Stimulated activated CD4-positive, alpha-beta T cell treated with anti-CD3 and anti-CD28 coated beads, Interleukin-2, amount 100 ng/mL, for 24 hours (primary cell): ENCODE measurements at places on chromosomes 2 and 18.

DNA sequence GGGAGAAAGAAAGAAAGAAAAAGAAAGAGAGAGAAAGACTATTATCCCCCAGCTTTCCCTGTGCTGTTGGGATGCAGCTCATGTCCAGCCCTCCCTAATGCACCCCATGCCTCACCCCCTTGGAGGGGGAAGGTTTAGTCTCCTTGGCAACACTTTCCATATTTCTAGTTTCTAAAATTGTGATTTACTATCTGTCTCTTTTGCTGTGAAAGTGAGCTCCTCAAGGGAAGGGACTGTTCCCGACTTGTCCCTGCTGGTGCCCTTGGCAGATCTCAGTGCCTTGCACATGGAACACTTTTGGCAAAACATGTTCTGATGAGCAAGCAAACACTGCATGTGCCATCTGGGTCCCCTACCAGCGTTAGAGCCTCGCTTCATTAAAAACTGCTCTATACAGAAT, 11.7 kb upstream of the NAPG start:
- DNase-seq = no peak

- peak; percentile 40 for DNase-seq
Observed at GRCh38 chr18:42114310-42114943, 159.4 kb downstream of the PIK3C3 start.

GRCh38 chr2:43129676-43130547, 96.5 kb downstream of the ZFP36L2 start:
- DNase-seq = no peak

- peak; percentile 19 for DNase-seq
Observed at GRCh38 chr2:70340761-70341476, 39.1 kb upstream of the FAM136A start.

GRCh38 chr2:198314559-198315153, 510.3 kb downstream of the PLCL1 start:
- no peak for DNase-seq

DNA sequence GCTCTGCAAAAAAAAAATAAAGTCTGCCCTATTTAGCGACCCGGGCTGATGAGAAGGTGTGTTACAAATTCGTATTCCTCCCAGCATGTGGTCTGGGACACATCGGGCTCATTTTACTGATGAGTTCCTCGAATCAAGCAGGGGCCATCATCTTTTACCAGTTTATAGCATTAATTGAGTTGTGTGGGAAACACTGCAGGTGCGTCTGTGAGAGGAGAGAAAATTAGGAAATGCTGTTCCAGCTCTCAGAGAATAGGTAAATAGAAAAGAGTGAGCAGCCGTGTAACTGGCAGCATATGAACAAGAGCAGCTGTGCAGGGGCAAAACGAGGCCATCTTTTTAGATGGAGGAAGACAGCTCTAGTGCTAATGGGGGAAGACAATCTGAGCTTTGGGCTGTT, 216.7 kb downstream of the SETBP1 start:
- DNase-seq = no peak

DNA sequence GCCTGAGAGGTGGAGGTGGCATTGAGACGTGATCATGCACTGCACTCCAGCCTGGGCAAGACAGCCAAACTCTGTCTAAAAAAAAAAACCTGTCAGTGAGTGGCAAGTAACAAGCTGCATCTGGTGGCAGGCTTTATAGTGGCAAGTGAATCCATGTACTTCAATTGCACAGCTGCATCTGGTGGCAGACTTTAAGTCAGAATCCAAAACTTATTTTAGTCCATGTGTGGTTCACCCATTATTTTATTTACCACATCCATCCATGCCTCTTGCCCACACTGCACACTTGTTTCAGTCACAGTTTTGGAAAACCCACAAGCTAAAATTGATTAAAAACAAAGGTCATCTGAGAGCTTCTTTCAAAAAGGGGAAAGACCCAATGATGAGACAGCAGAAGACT, 1636.4 kb upstream of the NXPH2 start:
- DNase-seq = no peak

DNA sequence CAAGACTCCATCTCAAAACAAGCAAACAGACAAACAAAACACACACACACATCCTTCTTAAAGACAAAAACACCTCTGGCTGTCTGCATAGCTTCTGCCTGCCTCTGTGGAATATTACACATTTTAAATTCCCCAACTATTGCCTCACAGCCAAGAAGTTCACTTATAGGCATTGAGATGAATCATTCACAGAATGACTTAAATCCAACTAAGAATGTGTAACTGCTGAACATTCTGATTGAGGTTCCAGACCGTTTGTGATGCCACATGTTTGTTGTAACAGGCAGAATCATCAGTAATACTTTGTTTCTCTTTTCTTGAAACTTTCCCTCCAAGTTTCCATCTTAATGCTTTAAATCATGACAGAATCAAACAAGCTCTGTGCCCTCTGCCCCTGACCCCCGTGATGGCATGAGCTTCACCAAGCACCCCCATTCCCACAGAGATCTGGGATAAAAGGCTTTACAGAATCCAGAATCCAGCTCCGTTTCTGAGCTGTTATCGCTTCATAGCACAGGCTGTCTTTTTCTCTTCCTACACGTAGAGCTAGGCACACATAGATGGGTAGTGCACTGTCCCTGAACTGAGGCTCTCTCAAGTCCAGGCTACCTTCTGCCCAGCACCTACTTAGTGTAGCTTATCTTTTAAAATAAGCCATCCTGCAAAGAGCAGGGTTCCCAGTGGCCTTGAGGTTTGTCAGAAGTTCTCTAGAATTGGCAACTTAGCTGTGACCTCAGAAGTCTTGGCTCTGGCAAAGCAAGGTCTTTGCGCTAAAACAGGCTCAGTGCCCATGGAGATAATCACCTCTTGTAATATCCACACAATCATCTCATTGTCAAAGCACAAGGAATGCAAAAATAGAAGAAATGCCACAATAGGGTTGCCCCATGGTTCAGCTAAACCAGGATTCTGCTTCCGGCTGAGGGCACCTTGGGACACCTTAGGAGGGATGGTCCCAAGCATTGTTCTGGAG, 32.9 kb downstream of the EPAS1 start:
- DNase-seq = no peak

DNA sequence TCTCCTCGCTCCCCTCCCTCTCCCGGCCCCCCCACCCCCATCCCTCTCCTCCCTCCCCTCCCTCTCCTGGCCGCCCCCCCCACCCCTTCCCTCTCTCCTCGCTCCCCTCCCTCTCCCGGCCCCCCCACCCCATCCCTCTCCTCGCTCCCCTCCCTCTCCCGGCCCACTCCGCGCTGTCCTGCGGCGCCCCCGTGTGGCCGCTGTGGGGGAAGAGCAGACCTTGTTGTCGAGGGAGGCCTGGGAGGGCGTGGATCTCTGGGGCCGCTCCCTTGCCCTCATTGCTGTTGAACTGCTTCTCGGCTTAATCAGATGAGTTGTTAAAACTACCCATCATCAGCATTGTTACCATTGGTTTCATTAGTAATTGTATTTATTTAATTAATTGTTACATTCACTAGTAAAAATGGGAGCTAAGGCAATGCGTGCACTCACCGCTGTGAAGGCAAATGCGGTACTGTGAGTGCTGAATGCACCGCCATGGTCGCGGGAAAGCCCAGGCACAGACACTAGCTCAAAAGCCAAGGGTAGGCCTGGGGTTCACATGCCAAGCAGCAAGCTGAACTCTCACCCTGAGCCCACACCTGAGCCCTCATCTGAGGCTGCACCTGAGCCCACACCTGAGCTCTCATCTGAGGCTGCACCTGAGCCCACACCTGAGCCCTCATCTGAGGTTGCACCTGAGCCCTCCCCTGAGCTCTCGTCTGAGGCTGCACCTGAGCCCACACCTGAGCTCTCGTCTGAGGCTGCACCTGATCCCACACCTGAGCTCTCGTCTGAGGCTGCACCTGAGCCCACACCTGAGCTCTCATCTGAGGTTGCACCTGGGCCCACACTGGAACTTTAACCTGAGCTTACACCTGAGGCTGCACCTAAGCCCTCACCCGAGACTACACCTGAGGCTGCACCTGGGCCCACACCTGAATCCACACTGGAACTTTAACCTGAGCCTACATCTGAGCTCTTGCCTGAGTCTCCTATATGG, 8.8 kb downstream of the RTP5 start:
- peak; percentile 83 for DNase-seq

GRCh38 chr2:183255411-183255810, 131.2 kb downstream of the NUP35 start:
- DNase-seq = no peak

DNA sequence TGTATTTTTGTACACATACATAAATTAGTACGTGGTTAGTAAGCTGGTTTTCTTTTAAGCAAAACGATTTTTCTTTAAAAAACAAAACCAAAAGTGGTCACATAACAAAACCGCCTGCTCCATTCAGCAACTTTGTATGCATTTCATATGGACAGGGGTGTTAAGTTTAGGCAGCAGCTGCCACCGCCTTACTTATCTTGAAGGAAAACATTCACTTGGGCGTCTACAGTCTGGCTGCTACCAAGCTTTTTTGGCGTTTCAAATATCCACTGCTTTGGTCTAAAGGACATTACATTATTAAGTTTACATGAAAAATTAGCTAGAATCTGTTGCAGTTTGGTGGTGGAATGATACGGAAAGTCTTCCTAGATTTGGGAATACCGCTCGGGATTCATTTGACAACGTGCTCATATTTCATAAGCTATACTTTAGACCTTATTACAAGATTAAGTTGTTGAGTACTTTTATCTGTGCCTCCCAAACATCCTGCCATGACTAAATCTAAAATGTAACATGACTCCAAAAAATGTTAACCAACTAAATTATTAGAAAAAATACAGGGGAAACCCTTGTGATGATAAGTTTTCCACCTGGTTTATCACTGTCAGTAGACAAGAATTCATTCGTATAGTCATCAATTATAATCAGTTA, 214.8 kb downstream of the NEDD4L start:
- no peak for DNase-seq

GRCh38 chr2:3434654-3435053, 55.2 kb downstream of the TRAPPC12 start:
- DNase-seq = no peak

- DNase-seq = peak; percentile 72
Observed at GRCh38 chr18:59268721-59269562, 4.3 kb downstream of the RAX start.

DNA sequence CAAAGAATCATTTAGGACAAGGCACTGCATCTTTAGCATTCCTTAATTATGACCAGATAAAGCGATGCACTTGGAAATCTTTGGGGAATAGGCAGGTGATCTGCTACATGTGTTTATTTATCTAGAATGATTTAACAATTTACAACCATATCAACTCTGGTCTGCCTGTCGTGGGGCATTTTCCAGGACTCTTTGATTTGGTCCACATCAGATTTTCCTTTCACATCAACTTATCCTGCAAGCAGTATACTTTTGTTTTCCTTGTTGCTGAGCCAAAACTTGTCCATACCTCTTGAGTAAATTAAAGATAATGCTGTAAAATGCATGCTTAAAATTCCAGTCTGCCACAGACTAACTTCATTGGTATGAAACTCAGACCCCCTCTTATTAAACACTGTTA, 312.4 kb upstream of the TCF4 start:
- DNase-seq = no peak

DNA sequence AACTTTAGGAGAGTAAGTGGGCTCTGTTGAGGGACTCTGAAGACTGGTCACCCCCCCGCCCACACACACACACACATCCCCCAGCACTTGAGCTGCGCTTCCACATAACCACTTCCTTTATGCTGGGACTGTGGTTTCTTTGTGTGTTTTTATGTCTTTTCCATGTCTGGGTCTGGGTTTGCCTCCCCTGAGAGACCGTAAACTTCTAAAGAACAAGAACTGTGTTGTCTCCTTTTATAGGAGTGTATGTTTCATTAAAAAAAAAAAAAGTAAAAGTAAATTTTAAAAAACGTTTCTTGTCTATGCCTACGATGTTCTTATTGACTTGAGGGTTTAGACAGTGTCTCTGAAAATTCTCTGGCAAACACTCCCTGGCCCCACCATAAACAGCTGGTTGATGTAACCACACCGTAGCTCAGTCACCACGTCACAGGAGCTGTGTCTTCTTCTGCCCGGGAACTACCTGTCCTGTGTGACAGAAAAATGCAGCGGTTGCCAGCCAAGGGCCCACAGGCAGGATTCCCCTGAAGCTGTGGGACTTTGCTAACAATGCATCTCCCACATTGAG, 68.0 kb downstream of the KLHL29 start:
- peak; percentile 30 for DNase-seq

DNA sequence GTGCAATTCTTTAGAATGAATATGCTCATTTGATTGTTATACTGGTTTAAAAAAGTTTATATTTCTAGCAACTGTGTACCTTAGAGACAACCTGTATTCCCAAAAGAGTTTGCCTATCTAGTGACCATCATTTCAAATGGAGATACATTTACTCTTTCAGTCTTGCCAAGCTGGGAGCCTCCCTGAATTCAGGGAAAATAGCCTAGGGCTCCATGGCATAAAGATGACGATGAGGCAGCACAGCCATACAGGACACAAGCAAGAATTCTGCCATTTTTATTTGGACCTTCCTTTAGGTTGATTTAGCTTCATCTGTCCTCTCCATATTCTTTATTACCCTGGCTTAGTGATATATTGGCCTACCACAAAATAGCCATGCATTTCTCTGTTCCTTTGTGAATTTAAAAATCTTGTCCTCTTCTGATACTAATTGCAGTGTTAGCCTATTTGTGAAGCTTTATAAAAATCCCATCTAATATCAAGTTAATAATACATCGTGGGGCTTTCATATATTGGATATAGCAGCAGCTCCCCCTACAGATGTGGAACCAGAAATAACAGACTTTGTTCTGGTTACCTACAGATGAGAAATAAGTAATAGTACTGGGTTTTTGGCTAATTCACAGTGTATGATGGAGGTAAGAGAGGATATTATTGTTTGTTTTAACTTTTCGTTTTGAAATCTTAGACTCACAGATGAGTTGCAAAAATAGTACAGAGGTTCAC, 1661.9 kb upstream of the PIK3C3 start:
- no peak for DNase-seq

GRCh38 chr2:194917519-194917918, 739.5 kb upstream of the SLC39A10 start:
- DNase-seq = no peak

GRCh38 chr18:76903386-76903785, 81.0 kb downstream of the ZNF236 start:
- DNase-seq = no peak

- no peak for DNase-seq
Observed at GRCh38 chr2:65714866-65715265, 282.5 kb upstream of the SPRED2 start.

DNA sequence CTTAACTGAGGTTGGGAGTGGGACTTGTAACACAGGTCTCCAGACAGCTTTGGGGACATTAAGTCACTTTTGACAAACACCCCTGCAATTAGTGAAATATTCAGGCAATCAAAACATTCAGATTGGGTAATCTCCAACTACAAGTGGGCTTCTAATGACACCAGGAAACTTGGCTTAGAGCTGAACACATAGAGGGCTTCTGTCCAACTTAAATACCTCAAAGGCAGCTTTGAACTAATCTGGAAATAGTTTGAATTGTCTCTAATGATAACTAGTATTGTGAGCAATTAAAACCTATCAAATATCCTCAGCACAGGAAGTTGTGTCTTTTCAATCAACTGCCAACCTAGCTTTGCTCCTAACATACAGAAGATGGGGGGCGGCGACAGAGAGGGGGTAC, 5.1 kb upstream of the ASPRV1 start:
- no peak for DNase-seq

- no peak for DNase-seq
Observed at GRCh38 chr2:8255448-8255800, 426.4 kb upstream of the ID2 start.

GRCh38 chr18:40911582-40912254, 1043.3 kb upstream of the PIK3C3 start:
- DNase-seq = no peak
